ENCODE measurements at places on chromosomes 13 and 19.

- DNase-seq: no peak
These were observed 22.5 kb upstream of the POU2F2 start for GRCh38 chr19:42154471-42155323.

DNA sequence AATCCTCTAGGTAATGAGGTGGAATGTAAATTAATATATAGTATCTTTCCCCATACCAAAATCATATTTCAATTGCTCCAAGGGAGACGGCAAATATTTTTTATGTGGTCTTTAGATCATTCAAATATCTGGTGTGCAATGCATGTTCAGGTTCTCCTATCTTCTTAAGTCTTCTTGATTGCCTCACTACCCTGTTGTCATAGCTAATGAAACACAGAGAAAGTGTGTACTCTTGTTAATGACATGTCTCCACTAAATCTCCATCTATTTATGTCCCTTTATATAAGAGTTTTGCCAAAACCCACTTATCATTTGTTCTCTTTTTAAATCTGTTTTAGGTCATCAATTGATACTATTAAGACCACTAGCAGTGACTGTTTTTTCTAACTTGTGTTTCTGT lies 6.6 kb downstream of the STARD13 start:
- DNase-seq: no peak

DNA sequence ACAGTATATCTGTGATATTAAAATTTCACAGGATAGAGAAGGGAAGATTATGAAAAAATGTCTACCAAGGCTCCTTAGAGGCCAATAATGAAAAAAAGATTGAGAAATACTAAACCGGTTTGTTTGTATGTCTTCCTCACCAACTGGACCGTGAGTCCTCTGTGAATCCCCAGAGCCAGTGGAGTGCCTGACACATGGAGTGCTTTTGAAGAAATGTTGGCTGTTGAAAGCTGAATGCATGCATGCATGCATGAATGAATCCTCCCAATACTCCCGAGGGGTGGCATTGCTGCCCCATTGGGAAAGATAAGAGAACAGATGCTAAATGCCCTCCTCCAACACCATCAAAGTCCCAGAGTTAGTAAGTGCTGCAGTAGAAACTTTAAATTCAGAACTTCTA lies 152.7 kb upstream of the SERP2 start:
- no peak for DNase-seq

DNA sequence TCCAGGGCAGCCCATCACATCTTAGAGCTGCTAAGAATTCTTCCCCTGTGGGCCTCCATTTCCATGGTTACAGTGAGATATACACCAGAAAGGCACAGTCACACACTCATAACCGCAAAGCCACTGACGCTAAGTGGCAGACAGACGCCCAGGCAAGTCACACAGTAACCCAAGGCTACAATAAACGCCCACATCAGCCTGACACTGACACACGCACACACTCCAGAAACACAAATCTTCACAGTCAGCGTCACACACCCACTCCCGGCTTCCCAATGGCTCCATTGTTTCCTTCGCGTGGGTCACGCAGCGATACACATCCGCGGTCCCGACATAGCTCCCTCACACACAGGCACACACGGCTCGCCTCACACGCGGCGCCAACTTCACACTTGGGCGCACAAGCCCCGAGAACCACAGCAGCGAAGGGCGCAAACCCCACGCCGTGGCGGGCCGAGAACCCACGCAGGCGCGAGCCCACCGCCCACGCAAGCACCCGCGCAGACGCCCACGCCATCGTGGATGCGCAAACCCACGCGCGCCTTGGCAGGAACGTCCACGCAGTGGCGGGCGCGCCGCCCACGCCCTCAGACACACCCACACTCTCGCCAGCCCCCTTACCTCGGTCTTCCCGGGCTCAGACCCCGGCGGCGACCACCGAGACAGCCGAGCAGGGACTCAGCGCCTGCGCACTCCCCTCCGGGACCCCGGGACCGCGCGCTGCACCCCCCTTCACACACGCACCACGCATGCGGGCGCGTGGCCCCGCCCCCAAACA lies at the start of gene ZNF667:
Gene ZNF667, minus strand, starts transcription at position 695 of the 778 bp plus-strand sequence. CDS start 14,975 bp downstream, outside the sequence.
- no peak for DNase-seq

DNA sequence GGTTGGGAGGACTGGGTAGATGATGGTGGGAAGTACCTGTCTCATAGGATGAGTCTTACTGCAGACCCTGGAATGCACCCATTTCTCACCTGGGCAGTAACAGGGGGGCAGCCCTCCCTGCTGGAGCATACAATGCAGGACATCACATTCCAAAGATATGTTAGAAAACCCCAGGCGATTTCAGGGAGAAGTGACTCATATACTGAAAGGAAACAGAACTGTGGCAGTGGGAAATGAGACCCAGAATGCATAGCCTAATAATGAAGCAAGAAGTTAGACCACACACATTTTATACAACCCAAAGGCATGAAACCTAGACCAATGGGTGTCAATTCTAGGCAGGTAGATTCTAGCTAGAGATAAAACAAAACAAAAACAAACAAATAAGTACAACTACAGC lies 402.7 kb downstream of the IRS2 start:
- DNase-seq: no peak

GRCh38 chr13:97892717-97893116 lies 60.8 kb upstream of the IPO5 start:
- DNase-seq: no peak

- no peak for DNase-seq
These were observed 368.0 kb upstream of the SGCG start for GRCh38 chr13:22812793-22813192.

DNA sequence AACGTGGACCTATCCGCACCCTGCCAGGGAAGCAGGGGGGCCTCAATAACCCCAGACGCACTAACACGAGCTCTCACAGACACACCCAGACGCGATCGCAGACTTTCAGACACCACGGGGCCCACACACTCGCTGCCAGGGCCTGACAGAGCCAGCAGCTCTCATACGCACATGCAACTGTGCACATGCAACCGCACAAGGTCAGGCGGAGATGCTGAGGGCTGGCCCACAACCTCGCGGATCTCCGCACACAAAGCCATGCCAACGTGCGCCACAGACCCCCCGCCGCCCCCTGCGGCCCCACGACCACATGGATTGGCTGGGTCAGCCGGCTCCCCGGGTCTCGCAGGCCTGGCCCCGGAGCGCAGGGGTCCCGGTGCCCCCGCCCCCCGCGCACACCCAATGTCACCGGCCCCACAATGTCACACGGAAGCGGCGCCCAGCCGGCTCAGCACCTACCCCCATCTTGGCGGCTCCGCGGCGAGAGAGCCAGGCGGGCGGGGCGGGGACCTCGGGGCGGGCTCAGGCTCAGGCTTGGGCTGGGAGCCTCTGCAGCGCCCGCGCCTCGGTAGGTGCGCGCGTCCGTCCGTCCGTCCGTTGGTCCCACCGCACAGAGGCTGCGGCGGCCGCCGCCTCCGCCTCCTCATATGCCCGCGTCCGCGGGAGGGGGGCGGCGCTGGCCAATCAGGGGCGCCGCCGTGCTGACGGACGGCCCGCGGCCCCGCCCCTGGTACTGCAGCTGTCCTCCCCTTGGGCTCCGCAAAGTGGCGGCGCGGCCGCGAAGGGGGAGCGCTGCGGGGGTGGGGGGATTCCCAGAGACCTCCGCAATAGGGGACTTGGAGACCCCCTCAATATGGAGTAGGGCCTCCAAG lies at the start of gene ATP1A3:
Gene ATP1A3, minus strand, starts transcription at position 619 of the 872 bp plus-strand sequence. Its CDS starts 154 bp downstream, at position 465.
- DNase-seq: no peak

DNA sequence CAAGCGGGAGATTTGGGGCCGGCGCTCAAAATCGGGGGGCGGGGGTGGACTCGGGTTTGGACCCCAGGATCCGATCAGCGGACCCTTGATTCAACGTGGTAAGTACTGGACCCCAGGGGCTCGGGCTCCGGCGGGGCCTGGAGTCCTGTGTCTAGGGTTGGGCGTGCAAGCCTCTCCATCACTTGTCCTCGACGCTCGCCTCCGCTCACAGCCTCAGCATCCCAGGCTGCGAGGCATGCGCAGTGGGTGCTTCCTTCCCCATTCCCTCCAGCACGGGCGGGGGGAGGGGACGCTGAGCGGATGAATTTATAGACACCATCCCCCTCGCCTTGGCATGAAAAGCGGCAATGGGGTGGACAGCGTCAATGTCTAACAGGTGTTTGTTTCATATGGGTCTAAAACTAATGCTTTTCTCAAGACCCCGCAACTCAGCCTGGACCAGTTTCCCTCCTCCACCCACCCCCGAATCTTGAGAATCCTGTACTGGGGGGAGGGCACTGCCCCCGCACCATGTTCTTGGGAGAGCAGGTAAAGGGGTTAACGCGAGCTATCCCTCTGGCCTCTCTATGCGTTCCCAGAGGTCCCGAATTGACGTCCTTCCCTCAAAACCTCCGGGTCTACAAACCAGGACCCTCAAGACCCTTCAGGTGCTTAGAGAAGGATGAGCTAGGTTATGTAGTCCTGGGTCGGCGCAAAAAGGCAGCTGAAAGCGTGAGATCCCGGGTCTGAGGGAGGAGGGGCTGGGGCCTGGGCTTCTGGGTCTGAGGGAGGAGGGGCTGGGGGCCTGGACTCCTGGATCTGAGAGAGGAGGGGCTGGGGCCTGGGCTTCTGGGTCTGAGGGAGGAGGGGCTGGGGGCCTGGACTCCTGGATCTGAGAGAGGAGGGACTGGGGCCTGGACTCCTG lies 579 bp downstream of the CPT1C start:
- DNase-seq: no peak

DNA sequence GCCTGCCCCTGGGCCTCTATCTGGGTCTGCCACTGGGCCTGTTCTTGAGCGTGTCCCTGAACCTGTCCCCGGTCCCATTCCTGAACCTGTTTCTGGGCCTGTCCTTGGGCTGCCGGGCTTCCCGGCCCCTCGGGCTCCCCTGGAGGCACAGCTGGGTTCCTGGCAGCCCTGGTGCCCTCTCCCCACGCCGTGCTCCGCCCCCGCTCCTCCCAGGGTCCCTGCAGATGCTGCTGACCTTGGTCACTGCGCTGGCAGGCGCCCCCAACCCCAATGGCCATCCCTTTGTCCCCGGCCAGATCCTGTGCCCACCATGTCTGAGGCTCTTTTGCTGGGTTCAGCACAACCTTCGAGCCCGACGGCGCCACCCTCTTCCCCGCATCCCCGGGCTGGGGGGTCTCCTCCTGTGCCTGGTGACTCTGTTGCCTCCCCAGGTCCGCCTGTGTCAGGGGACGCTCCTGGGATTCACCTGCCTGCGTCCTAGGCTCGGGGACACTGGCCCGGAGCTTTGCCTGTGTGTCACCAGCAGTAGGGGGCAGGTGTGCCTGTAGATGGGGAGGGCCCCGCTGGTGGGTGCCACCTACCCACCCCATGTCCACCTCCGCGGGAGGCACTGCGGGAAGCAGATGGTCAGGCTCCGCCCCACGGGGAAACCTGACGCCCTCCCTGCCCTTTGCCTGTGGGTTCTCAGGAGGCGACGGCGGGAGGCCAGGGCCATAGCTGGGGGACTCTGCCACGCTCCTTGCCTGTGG lies 41.0 kb upstream of the GRTP1 start:
- DNase-seq: no peak

DNA sequence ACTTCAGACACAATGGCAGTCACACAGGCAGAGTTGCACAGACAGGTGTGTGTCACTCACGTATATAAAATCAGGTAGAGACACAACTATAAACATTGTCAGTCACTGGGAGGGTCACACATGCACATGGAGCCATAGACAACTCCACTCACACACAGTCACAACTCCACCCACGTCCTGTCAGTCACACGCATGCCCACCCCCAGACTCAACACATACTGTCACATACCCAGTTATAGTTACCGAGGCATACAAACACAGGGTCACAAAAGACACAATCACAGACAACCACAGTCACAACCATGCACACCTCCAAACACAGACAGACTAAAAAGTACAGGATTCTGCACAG lies 1.5 kb downstream of the NUMBL start:
- no peak for DNase-seq

- DNase-seq: no peak
These were observed 540.8 kb downstream of the OLFM4 start for GRCh38 chr13:53569453-53569852.

GRCh38 chr13:32248801-32249200 lies 66.4 kb downstream of the ZAR1L start:
- no peak for DNase-seq

GRCh38 chr13:33270895-33271538 lies 14.5 kb downstream of the STARD13 start:
- no peak for DNase-seq

DNA sequence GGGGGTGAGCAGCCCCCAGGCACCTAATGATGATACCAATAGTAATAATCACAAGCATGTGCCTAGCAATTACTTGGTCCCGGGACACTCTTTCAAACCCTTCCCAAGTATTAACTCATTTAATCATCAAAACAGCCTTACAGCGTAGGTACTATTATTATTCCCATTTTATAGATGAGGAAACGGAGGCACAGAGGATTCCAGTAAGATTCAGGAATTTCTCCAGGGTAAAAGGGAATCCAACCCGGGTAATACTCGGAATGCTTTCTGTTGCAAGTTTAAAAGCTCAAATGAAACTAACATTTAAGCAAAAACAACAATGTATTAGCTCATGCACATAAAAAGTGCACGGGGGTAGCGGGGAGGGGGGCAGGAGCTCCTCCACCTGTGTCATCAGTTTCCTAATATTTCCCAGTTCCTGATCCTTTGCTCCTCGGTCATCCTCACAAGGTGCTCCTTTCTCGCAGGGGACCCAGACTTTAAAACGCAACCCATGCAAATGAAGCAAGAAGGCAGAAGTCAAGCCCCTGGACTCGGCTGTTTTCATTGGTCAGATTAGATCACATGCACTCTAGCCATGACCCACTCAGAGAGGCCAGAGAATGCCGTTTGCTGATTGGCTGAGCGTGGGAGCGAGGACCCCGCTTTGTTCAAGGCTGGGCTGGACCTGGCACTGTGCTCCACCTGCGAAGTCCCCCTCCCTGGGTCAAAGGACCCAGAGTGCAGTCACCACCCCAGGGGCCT lies 38.3 kb upstream of the C19orf12 start:
- no peak for DNase-seq

GRCh38 chr19:3324405-3324856 lies 42.0 kb upstream of the NFIC start:
- DNase-seq: no peak

GRCh38 chr13:91117351-91117750 lies 230.1 kb upstream of the MIR17HG start:
- DNase-seq: no peak
